ENCODE measurements at places on chromosomes 3 and 15.

DNA sequence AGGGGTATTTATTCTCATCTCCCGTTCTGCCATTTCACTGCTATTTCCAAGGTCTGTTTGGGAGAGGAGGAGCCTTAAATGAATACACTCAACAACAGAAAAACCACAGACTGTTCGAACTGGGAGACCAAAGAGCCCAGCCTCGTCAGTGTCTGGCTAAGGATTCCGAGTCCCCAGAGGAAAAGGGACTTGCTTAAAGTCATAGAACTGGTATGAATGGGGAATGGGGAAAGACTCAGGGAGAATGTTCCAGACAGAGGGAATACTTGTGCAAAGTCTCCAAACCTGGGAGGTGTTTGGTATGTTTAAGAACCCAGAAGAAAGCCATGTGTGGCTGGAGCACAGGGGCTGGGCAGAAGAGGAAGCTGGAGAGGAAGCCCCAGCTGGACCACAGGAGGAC, 46.9 kb downstream of the FAM43A start:
- no peak for DNase-seq

DNA sequence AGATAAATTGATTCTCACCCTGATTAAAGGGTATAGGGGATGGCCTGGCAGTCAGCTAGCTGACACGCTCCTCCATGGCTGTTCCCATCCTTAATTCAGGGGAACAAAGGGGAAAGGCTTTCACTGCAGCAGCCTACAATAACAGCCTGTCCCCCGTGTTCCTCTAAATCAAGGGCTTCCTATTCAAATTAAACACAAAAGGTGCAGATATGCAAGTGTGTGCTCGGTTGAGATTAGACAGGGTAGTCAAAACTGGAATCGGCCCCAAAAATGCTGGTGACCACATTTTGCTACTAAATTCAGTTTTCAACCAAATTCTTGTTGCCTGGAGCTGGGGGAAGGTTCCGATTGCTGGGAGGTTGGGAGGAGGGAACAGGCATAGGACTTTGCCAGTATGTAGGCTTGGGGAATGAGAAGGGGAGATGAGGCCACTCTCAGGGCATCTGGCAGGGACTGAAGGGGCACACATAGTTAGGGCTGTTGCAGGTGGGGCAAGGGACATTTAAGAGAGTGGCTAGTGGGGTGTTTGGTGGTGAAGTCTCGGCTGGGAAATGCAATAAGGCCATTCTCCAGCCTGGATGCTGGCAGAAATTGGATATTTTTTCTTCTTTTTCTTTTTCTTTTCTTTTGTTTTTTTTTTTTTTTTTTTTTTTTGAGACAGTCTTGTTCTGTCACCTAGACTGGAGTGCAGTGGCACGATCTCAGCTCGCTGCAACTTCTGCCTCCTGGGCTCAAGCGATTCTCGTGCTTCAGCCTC, 32.9 kb upstream of the CTSH start:
- no peak for DNase-seq

GRCh38 chr3:24137334-24137733, 192.2 kb downstream of the NR1D2 start:
- no peak for DNase-seq

GRCh38 chr3:158617982-158618875, 26.1 kb upstream of the GFM1 start:
- no peak for DNase-seq

DNA sequence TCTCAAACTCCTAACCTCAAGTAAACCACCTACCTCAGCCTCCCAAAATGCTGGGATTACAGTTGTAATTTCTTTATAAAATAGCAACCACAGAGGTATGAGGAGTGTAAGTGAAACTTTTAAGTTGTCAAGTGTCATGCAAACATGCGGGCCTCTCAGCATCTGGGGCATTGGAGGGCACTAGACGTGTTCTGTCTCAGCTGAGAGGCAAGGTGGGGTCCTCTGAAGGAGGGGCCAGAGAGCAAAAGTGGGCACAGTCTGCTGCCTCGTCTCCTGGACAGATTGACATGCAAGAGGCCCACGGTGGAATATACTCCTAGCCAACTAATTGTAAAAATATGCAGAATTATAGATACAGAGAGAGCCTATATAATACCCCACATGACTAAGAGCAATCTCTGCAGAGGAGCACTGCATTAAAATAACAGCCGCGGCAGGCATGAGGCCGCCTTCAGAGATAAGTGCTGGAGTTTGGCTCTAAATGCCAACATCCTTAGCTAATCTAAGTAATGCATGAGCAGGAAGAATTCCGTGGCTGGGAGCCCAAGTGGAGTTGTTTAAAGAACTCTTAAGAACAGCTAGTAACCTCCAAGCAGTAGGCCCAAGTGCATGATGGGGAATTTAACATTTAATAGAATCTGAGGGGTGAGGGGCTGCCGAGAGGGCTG, 87.8 kb upstream of the RNU6-1 start:
- no peak for DNase-seq

DNA sequence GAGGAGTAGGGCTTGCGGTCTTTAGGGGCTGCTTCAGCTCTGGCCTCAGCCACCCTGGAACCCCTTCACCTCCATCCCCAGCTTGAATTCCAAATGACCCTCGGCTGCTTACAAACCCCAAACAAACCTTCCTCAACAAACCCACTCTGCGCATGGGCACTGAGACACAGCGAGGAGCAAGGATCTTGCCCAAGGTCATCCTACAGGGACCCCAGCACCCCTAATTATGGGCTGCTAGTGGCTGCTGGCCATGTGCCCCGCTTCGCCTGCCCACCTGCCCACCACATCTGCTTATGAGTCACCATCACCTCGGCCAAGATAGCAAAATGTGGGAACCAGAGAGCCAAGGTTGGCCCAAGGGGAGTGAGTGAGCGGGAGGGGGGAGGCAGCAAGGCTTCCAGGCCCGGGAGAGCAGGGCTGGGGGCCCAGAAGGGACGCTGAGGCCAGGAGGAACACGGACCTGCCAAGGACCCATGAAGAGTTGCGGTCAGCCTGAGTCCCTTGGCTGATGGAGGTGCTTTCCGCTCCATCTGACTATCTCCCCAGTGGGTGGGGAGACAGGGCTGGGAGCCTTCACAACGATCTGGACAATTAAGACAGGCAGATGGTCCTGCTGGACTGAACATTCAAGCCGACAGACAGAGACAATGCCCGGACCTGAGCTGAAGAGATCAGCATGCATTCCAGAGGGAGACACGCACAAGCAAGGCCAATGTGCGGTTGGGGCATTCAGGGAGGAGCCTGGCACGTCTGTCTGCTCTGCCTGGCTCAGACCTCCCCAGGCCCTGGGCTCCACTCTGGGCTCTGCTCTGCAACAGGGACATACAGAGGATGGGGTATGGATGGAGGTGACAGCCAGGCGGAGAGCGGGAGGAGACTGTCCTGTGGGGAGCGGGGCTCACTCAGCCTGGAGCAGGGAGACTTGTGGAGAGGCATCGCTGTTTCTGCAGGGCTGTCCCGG, 10.8 kb upstream of the GRIP2 start:
- no peak for DNase-seq

- no peak for DNase-seq
These were observed 43.5 kb downstream of the ITGB5 start for GRCh38 chr3:124843506-124844177.

DNA sequence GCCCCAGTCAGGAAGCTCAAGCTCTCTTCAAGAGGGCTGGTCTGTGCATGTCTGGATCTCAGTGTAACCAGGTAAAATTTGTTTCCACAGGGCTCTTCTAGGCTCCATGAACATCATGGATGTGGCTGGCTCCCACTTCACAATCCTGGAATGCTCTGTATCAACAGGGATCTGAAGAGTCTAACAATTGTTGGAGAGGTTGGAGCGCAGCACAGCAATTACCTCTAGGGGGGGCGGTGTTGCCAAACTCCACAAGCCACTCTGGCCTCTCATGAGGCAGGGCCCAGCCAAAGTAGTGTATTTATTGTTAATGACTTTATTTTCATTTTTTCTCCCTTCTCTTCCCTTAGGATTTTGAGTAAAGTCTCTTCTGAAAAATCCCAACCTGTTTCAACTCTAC, 6.1 kb upstream of the EIF2B5 start:
- DNase-seq = no peak

Data from cardiac septum (tissue), 1 donor.